ENCODE measurements at places on chromosomes 12 and 14.

GRCh38 chr12:83349907-83350611 lies 663.4 kb downstream of the TMTC2 start:
- no peak for DNase-seq

DNA sequence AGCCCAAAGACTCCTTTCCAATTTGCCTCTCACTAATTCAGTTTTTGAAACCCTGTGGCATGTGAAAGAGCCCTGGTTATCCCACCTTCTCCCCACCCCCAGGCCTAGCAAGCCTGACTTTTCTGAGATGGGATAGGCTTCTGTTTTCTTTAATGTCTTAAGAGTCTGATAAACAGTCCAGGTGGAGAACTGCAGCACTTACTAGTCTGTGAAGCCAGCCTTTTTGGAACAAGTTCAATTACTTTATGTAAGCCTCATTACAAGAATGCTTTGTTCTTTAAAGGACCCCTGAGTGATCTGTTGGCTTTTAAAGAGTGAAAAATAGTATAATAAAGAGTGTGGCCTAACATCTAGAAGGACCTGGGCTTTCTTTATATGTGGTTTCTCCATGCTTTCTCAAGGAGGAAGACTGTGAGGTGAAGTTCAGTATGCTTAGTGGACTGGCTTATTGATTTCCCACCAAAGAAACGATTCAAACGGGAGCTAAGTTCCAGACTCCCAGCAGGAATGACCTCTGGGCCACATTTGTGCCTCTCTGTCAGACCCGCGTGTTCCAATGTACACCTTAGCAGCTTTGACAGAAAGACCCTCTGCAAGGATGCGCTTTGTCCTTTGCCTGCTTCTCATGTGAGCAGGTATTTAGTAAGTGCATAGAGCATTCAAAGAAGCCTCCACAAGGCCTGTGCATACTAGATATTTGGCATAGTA lies 129.5 kb downstream of the DAAM1 start:
- DNase-seq = no peak

DNA sequence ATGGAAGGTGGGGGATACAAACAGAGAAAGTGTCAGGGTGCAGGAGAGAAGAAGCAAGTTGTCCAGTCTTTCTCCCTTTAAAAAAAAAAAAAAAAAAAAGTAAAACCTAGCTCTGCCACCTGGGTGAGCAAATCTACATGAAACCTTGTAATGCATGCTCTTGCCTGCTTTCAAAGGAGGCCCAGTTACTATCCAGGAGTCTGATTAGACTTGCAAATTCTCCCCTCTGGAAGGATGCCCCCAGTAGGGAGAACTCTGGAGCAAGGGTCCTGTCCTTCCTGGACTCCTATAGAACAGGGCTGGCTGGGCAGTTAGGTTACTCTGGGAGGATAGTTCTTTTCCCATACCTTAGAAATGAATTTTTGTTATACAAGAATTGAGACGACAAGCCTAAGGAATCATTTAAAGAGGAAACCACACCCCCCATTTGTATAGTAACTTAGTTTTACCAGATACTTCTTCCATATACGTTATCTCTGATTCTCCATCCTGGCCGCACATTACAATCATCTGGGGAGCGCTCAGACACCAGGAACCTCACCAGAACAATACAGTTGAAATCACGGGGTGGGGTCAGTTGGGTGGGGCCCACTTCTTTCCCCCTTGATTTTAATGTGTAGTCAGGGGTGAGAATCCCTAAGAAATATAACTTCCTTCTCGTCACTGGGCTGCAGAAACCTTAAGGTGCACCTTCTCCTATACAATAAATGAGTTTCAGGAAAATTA lies 30.5 kb downstream of the RAB35 start:
- DNase-seq = no peak

- no peak for DNase-seq
These were observed 164.9 kb downstream of the ANO4 start for GRCh38 chr12:100959481-100959880.

DNA sequence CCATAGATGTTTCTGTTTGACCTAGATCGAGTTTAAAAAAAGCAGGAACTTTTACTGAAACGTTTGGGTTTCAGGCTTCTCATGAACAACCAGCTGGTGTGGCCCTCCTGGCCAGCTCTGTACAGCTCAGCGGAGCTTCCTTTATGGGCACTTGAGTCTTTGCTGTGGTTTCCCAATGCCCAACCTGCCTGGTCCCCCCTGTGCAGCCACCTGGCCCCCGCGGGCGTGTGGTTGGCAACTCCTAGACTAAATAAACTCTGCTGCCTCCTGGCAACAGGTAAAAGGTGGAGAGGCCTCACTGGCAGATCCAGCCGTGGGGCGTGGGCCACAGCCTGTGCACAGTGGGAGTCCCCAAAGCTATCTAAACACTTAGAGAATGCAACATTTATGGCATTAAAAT lies 38.7 kb downstream of the ADGRD1 start:
- no peak for DNase-seq

GRCh38 chr14:92938235-92938875 lies 15.4 kb downstream of the CHGA start:
- no peak for DNase-seq

- DNase-seq = no peak
These were observed 8.8 kb downstream of the VPS37B start for GRCh38 chr12:122886851-122887818.

- DNase-seq = no peak
These were observed 160.6 kb downstream of the MYRFL start for GRCh38 chr12:69985656-69986055.

DNA sequence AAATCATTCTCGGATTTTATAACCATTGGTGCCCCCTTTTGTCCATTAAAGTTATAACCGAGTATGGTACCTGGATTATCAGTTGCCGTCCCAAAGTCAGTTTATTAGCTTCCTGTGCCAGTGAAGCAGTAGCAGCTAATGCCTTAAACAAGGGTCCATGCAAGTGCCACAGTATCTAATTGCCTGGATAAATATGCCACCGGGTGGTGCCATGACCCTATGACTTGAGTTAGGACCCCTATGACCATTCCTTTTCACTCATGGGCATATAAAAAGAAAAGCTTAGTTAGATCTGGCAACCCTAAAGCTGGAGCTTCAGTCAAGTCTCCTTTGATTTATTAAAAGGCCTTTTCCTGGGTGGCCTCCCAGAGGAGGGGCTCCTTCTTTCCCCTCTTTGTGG lies 1314.6 kb downstream of the TMEM121 start:
- no peak for DNase-seq

- DNase-seq = no peak
These were observed 231.4 kb downstream of the ALG10 start for GRCh38 chr12:34253674-34254073.

- DNase-seq = no peak
These were observed 184.3 kb downstream of the CCDC91 start for GRCh38 chr12:28374556-28374955.

All from occipital lobe (tissue), 3 donors.